Activated T-helper 2 cell treated with anti-CD3 and anti-CD28 coated beads, Interferon-gamma antibody, Interleukin-2, Interleukin-4, amounts not matched to agents 10 μg/mL and 5 μg/mL and 100 μg/mL, durations not matched to agents 14 hours and 24 hours and 36 hours (primary cell): ENCODE measurements at places on chromosomes 1 and 21.

DNA sequence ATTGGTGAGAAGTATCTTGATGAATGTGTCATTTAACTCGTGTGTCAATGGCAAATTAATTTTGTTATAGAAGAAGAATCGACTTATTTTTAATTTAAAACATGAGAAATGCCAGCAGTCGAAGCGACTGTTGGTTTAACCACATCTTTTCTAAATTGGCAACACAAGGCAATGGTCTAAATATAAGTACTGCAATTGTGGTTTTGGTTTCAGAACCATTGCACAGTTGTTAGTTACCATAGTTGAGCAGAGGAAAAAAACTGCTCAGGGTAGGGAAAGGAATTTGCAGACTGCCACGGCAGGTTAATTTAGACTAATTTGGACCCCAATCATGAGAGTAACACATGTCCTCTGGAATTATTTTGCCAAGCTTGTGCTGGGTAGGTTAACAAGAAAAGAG, 185.6 kb upstream of the RUNX1 start:
- DNase-seq: no peak

- DNase-seq: no peak
Measured at GRCh38 chr1:171206204-171206977, 21.3 kb downstream of the FMO2 start.

GRCh38 chr1:179809506-179810366, 66.6 kb downstream of the FAM163A start:
- peak; percentile 35 for DNase-seq

DNA sequence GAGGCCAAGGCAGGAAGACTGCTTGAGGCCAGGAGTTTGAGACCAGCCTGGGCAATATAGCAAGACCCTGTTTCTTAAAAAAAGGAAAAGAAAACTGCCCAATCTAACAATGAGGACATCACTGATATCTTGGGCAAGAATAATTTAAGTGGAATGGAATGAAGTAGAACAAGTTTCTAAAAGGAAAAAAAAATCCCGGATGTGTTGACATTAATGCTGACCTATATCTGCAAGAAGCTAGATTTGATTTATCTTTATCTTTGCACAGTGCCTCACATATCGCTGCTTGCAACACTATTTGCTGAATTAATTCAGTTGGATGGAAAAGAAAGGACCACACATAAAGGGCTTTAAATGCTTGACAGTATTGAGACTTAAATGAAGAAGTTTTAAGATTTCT, 27.8 kb downstream of the DIPK1A start:
- no peak for DNase-seq

GRCh38 chr1:115539061-115539460, 102.7 kb upstream of the VANGL1 start:
- DNase-seq: no peak

DNA sequence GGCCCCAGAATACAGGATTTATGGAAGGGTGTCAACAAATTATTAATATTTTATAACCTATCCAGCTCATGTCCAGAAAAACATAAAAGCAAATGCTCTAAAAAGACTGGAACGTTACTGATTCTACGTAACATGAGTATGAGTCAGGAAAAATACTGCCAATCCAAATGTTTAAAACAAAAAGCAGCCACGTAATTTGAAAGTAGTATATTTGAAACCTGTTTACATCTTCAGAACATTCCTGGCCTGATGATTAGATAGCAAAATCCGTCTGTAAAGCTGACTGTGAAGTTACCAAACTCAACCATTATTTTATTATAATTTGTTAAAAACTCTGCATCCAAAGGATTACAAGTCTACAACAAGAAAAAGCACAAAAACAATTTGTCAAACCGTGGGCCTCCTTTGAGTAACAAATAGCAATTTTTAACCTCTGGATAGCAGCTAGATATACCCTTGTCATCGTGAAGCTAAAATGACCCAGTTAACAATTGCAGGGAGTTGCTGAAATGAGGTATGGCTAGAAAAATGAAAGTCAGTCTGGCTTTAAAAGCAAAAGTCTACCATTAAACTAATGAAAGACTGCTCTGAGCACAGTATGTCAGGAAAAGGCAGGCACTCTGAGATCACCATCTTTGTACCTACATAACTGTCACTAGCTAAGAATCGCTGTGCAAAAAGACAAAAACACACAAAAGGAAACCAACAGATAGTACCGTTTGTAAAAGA, 1.2 kb downstream of the UBR4 start:
- DNase-seq: no peak

DNA sequence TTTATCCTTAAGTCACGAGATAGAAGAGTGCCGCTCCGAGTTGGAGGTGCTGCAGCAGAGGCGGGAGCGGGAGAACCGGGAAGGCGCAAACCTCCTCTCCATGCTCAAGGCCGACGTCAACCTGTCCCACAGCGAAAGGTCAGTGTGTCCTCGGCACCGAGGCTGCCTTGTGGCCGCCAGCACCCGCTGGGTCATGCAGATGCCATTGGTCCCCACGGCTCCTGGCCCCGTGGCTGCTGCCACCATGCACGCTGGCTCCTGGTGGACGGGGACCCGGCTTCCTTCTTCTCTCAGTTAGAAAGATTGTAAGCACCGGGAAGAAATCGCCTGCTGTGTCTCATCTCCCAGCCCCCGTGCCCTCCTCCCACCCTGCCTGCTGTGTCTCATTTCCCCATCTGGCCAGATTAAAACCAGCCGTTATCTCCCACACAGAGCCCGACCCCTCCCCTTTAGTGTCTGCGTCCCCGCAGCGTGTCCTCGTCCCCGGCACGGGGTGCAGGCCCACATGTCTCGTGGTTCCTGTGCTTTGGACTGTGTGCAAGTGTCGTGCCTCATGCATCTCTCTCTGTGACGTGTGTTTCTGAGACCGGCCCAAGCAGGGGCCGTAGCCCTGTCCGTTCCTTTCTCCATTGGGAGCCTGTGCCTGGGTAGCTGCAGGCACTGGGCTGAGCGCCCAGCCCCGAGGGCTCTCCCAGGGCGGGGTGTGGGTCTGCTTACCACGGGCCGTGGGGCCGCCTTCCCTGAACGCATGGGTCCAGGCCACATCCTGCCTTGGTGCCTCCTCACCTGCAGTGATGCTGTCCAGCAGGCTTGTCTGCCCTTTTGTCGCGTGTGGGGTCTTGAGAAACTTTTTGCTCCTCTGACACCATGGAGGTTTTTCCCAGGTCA, 62.1 kb downstream of the PCNT start:
- no peak for DNase-seq

DNA sequence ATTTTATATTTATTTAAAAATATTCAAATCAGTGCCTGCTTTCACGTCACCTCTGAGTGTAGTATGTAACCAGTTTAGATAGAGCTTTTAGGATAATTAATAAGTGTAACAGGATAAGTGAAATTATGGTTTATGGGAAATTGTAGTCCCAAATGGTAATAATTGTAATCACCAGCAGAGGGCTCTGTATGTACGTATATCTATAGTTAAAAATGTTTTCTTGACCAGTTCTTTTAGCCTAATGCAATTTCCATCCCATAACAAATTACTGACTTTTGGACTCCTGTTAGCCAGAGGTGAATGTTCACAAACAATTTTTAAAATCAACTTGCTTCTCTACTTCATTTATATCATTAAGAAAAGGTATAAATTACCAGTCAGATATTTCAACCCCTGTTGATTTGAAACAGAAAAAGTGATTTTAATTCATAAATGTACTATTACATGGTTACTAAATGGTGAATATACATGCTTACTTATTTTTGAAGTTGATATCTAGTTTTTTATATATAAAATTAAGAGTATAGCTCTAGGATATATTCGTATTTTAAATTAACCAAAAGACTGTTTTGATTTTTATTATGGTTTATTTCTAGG, 25.3 kb downstream of the SLC30A7 start:
- DNase-seq: no peak

- no peak for DNase-seq
Measured at GRCh38 chr1:121587230-121587569, 402.4 kb downstream of the SRGAP2C start.

DNA sequence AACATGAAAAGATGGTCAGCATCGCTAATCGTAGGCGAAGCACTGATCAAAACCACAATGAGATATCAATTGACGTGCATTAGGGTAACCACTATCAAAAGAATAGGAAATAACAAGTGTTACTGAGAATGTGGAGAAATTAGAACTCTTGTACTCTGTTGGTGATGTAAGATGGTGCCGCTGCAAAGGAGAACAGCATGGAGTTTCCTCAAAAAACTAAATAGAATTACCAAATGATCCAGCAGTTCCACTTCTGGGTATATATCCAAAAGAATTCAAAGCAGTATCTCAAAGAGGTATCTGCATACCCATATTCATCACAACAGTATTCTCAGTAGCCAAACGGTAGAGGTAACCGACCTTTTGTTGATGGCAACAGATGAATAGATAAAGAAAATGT, 8.3 kb upstream of the CD101 start:
- DNase-seq: no peak

- no peak for DNase-seq
Measured at GRCh38 chr1:36934061-36934460, 100.3 kb downstream of the GRIK3 start.

DNA sequence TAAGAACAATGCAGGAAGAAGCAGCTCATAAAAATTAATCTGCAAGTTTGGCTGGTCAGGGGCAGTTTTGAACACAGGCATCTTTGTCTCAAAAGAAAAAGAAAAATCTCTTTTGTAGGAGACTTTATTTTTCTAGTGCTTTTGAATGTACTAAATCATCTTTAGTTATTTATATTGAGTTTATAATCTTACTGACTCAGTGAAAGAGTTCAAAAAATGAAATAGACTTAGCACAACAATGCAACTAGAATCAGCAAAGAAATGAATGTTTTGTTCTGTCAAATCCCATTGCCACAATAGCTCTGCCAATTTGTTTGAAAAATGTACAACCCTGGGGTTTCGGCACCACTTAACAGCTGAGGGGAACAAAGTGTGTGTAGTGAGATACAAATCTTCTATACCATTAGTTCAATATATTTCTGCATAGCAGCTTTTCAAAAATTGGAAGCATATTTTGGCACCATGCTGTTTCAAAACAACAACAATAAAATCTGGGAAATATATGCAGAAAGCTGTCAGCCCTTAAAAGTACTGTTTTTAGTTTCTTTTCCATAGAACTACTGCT, 1969.1 kb downstream of the MRPL39 start:
- no peak for DNase-seq

DNA sequence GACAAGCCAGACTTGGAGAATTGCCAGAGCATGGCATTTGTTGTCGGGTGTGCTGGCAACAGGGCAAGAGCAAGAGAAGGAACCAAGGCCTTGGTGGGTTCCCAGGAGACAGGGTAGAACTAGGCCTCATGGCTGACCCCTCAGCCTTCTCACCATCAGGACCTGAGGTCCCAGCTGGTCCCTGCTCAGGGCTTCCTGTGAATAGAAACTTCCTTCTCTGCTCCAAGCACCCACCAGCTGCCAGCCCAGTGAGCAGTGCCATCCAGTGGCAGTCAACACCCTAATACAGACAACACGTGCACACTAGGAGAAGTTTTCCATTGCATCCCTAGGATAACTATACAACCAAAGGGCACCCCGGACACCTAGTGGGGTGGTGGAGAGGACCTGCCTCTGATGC, 22.8 kb downstream of the S100A6 start:
- DNase-seq: no peak

- DNase-seq: no peak
Measured at GRCh38 chr1:153358691-153358975, 979 bp downstream of the S100A9 start.

- no peak for DNase-seq
Measured at GRCh38 chr1:14476170-14476955, 122.1 kb upstream of the KAZN start.

DNA sequence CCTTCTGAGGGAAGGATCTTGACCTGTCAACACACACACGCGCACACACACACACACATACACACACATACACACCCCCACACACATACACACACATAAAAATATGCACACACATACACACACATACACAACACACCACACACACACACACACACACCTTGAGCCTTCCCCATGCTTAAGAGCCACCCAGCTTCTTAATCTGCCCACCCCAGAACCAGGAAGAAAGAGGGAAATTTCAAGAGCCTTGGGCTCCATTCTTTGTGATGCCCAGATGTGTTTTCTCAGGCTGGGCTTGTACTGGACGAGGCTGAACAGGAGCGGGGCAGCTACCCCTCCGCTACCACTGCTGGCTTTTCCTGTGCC, 643.5 kb downstream of the KIF26B start:
- no peak for DNase-seq

GRCh38 chr1:201302163-201303152, 19.2 kb downstream of the PKP1 start:
- DNase-seq: no peak

- no peak for DNase-seq
Measured at GRCh38 chr1:116170721-116171589, 59.8 kb downstream of the MAB21L3 start.

GRCh38 chr1:118692143-118692542, 296.0 kb downstream of the TBX15 start:
- DNase-seq: no peak

GRCh38 chr1:67084765-67085318, 30.9 kb upstream of the SLC35D1 start:
- no peak for DNase-seq

DNA sequence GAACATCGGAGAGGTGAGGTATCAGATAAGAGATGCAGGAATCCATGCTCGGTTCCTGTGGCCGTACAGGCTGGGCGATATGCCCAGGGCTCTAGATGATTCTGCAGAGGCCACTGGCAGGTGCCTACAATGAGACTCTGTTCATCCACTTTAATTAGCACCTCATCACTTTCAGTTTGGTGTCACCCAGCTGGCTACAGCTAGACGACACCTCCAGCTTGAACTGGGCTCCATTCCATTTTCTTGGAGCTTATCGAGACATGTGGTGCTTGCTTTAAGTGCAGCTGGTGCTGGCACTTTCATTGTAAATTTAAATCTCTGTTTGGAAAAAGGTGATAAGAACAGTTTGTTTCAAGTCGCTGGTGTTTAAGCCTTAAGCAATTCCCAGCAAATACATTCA, 322.5 kb upstream of the ADGRL2 start:
- no peak for DNase-seq

DNA sequence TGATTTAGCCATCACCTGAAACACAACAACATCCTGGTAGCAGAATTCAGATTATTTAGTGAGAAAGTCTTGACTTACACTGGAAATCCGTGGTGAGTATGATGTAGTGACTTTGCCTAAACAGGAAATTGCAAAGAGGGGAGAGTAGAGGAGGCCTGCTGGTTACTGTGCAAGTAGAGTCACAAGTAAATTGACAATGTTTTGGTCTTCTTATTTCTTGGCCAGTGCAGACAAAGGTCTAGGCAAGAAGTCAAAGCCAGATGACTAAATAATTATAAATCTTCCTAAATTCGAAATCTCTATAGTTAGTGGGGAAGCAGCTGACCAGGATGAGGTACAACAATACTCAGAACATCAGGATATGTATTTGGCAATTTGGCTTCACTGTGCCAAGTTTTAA, 159.5 kb upstream of the KCTD3 start:
- no peak for DNase-seq
